HS-5 (cell line): ENCODE measurements at places on chromosomes 16 and 17.
A peak's percentile ranks its signal among the peaks of the same experiment; 100 is the strongest.

- no peak for DNase-seq
Measured at GRCh38 chr16:49674351-49674851, 181.5 kb downstream of the ZNF423 start.

GRCh38 chr17:37300683-37301082 is 75.1 kb upstream of the C17orf78 start:
- no peak for DNase-seq

- DNase-seq = no peak
Measured at GRCh38 chr17:73285603-73285908, 23.9 kb upstream of the CPSF4L start.

- no peak for DNase-seq
Measured at GRCh38 chr17:7839876-7840261, 5.9 kb downstream of the KDM6B start.

- no peak for DNase-seq
Measured at GRCh38 chr16:87231911-87232310, 85.3 kb downstream of the C16orf95 start.

DNA sequence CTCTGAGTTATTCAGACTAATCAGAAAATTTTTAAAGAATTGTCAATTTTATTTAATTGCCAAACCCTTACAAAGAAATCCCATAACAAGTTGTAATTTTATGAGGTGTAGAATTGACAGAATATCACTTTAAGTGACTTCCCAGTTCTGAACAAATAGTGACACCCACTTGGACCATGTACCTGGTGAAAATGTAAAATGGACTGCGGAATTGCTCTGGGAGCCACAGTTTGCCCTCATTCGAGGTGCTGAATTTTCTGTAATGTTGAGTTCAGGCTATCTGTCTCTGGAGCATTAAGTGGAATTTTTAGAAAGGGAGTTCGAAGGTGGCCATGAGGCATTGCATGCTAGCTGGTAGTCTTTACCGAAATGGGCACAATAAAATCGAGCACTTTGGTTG is 5.1 kb downstream of the GNAO1 start:
- no peak for DNase-seq

DNA sequence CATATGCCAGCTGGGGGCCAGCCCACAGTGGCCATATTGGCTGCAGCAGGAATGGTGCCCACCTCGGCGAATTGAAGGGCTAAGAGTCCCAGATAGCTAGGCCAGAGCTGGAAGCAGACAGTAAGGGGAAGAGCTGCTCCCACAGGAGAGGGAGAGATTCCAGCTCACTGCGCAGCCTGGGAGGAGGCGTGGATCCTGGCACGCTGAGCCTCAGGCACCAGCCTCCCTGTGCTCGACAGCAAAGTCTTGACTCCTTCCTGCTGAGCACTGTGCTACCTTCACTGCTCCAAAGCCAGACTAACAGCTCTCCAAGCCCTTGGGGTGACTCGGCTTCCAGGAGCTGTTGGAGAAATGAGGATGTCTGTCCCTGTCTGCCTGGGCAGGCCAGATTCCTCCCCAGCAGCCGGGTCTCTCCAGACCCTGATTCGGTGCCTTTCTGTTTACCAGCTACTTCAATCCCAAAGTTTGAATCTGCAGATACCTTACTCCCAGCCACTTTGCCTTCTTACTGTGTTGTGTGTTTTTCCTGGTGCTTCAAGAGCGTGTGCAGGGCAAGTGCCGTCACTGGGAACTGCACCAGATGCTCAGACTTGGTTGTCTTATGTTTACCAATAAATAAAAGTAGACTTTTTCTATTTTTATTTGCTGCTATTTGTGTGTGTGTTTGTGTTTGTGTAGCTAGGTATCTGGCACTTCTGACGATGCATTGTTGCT is 9.1 kb downstream of the CBX2 start:
- DNase-seq = no peak

DNA sequence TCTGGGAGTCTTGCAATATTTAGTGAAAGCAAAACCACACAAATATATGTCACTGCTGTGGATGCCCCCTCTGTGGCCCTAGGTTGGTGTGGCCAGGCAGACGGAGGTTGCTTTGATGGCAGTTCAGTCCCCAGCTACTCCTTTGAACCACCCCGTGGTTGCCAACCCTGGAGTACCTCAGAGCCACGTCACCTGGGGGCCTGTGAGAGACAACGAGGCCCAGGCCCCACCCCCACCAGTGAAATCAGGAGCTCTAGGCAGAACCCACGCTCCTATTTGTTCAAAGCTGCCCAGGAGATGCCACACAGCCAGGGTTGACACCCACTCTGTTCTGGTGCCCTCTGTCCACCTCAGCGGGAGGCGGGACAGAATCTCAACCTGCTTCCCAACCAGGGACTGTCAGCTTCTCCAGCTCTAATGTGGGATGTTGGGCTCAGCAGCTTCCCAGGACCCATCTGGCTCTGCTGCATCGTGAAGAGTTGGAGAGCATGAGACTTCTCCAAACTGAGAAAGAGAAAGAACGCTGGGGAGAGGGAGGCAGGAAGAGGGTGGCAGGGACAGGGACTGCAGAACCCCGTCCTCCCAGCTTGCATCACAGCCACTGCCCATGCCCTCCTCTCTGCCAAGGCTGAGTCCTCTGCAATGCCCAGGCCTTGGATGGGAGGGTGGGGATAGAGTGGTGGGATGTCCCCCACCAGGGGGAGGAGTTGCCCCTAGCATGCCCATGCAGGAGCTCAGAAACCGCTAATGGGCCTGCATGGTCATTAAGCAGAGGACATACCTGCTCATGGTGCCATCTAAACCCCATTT is 81.8 kb downstream of the C16orf78 start:
- DNase-seq = no peak

GRCh38 chr17:36933512-36934143 is 3.6 kb upstream of the LHX1 start:
- DNase-seq = no peak

- peak; percentile 11 for DNase-seq
Measured at GRCh38 chr17:66715745-66716156, 119.2 kb upstream of the CACNG5 start.

DNA sequence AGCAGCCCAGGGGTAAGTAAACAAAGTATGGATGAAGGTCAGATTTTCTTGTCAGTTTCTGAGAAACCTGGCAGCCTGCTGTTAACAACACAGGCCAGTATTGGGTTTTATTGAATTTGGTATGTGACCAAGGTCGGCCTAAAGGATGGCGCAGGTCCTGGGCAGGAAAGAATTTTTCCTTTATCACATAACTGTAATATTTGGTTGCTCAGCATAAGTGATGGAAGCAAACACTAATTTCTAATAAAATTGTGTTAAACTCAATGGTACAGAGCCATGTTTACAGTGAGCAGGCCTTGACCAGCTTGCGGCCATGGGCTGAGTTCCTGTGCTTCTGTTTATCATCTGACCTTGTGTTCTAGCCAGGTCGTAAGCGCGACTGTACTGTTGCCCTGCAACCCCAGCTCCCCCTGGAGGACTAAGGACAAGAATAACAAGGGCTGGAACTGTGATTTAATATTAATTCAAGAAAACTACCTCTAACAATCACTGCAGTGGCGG is 10.5 kb downstream of the POLDIP2 start:
- no peak for DNase-seq

DNA sequence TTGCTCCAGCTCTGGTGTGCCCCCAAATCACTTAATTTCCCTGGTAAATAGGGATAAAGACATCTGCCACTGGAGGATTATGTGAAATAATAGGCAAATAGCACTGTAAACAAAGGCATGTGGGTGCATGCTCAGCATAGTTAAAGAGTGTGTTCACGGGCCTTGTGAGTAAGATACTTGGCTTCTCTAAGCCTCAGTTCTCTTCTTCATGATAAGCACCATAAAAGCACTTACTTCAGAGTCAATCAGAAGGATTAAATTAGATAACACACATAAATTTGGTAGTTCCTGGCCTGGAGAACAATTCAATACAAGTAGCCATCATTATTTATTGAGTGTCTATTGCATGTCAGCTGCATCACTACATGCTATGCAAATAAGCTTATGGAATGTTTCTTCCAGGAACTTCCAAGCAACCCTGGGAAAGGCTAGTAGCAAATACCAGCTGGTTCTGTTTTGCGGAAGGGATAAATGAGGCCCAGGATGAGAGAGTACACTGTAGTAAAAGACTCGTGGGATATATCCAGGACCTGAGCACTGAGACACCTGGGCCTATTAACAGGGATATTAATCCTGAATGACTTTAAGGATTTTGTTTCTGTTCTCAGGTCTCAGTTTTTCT is 14.5 kb downstream of the CCL11 start:
- DNase-seq = no peak

DNA sequence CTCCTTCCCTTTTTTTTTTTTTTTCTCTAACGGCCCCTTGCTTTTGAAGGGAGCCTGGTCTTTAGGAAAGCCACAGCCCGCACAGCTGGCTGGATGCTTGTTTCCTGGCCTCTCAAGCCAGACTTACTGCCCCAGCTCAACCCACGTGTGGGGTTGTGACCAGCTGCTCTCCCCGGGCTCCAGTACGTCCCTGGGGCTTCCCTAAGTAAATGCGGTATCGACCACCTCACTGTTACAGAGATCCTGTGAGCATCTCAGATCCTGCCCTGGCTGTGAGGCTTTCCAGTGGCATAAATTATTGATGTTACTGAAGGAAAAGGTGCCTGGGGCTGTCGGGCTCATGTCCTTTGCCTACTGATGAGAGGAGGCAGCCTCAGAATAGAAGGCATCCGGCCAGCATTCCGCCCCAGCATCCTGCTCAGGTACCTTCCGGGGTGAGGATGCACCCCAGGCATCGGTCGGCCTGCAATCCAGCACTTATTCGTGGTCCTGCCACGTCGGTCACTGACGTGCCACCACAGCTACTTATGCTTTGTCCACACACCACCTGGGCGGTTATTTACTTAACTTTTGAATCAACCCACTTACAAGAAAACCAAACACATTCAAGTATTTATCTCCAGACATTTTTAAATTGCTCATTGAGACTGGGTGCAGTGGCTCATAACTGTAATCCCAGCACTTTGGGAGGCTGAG is 9.6 kb downstream of the GPRC5B start:
- DNase-seq = no peak

GRCh38 chr16:57261806-57262205 is 16.7 kb downstream of the ARL2BP start:
- DNase-seq = no peak

DNA sequence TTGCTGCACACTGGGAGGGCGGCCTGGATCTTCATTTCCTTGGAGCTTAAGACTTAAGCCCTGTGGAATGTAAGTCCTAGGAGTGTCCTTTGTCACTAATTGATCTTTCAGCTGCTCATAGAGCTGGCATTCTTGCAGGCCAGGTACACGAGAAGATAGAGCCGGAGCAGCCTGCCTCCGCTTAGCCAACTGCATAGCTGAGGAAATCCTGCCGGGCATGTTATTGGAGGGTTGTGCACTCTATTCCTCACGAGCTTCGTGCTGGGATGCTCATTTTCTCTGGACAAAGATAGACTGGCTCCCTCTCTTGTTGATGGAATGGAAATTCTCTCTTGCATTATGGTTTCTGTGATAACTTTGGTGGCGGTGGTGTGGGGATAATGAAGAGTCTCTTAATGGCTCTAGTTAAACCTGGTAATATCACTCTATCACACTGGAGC is 76.9 kb downstream of the RPA1 start:
- DNase-seq = no peak

DNA sequence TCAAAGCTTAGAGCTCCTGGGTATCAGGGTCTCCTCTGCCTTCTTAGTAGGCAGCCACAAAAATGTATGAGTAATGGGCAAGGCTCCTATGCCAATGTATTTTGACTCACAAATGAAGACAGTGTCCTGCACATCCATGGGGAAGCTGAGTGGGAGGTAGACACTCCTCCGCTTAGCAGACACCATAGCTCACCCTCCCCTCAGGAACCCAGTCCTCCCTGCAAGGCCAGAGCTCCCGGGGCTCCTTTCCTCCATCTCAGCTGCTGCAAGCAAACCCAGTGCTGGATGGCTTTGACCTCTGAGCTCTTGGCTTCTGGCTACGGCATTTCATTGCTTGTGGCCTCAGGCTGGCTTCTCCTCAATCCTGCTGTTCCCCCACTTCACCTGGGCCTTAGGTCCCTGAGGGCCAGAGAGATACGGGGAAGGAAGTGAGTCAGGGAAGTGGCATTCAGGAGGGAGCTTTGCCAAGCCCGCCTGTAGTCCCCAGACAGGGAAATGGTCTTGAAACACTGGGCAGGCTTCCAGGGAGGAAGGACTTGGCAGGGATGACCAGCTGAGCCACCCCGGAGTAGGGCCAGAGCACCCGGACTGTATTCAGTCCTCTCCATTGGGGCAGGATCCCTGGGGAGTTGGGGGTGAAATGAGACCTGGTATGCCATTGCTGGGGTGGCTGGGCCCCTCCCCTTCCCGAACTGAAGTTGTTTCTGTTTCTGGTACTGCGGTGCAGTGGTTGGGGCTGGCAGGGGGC is 4.5 kb downstream of the ABCC3 start:
- DNase-seq = peak; percentile 99

DNA sequence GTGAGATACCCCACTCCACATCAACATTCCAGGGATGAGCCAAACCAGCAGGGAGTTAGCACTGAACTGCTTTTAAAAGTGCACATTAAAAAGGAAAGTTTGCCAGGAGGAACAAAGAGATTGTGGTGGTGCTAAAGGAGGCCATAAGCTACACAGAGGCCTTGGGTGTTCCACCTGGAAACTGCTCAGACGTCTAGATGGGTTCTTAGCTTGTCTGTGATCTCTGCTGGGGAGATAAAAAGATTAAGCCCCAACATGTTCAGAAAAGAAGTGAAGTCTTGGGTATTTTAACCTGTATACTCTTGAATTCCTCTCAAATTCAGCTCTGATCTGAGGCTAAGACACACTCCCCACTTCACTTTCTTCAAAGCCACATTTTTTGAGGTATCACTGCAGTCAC is 10.4 kb downstream of the HAS3 start:
- DNase-seq = no peak

DNA sequence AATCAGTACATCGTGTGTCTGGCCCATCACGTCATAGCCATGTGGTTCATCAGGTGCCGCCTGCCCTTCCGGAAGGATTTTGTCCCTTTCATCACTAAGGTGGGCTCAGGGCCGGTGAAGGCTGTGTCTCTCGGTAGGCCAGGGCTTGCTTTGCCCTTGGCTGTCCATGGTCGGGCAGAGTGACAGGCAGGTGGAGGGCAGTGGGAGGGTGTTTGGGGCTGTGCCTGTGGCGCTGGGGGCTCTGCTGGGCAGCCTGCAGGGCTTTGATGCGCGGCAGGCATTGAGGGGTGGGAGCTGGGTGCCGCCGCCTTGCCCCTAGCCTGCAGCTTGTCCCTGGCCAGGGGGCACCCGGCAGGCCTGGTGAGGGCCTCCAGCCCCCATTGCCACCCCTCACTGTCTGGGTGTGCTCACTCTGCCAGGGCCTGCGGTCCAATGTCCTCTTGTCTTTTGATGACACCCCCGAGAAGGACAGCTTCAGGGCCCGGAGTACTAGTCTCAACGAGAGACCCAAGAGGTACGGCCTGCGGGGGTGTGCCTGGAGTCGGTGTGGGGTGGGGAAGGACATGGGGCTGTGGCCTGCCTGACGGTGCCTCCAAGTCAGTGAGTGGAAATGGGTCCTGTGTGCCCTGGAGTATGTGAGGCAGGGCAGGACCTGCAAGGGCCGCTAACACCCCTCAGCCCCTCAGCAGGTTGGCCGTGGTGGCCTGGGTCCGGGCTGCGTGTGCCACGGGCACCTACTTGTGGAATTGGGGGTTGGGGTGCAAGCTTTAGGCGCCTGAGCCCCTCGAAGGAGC is 28.5 kb downstream of the TSC2 start:
- DNase-seq = no peak
